ENCODE measurements at places on chromosomes 16 and 17. TPM values are rescaled to one million over a fixed set of nuclear protein-coding genes. Genes with fewer than 3 reads are reported as not detected.

Gene PRAC1
- polyA plus RNA-seq: not detected

Gene SLC5A10
- polyA plus RNA-seq: not detected

Gene MAP2K6
- polyA plus RNA-seq: 9.1 TPM

Gene SHISA9
- polyA plus RNA-seq: 1.3 TPM

Gene CHD9NB
- 0.17 TPM for polyA plus RNA-seq

Gene LRRC46
- 0.12 TPM for polyA plus RNA-seq

Gene OR1D2
- not detected for polyA plus RNA-seq

Gene LRRC37A2
- polyA plus RNA-seq: 21.4 TPM

Gene ZNF469
- not detected for polyA plus RNA-seq

Gene KRTAP4-6
- not detected for polyA plus RNA-seq

Gene EPOP
- polyA plus RNA-seq: 1.1 TPM

Gene GPT2
- polyA plus RNA-seq: 27.3 TPM

Gene FBXL16
- polyA plus RNA-seq: 3.4 TPM

Gene ABCA10
- 9.9 TPM for polyA plus RNA-seq

Gene HOXB4
- polyA plus RNA-seq: not detected

Gene CCL11
- polyA plus RNA-seq: not detected

Gene GLP2R
- polyA plus RNA-seq: not detected

Gene TOX3
- polyA plus RNA-seq: 2.8 TPM

Gene ABCA9
- 0.69 TPM for polyA plus RNA-seq

Gene POLG2
- 14.3 TPM for polyA plus RNA-seq

Gene KIF2B
- polyA plus RNA-seq: not detected

Gene HEATR9
- not detected for polyA plus RNA-seq

Gene CEP295NL
- polyA plus RNA-seq: not detected

Gene KRTAP4-5
- polyA plus RNA-seq: not detected

Gene SOST
- not detected for polyA plus RNA-seq

Gene HAGHL
- 37.6 TPM for polyA plus RNA-seq

Gene ATP1B2
- 3.2 TPM for polyA plus RNA-seq

Gene SLC16A11
- polyA plus RNA-seq: not detected

Gene YPEL2
- polyA plus RNA-seq: 17.0 TPM

Gene MT3
- polyA plus RNA-seq: 1.9 TPM

Data from neural cell (in vitro differentiated cells).